ENCODE measurements at places on chromosomes 2 and 18.

GRCh38 chr2:226580403-226580802 lies 219.2 kb downstream of the IRS1 start:
- no peak for DNase-seq

- peak; percentile 50 for DNase-seq
These were observed 151.0 kb downstream of the TPO start for GRCh38 chr2:1563943-1564891.

- DNase-seq = peak; percentile 76
These were observed 10.1 kb downstream of the CYP26B1 start for GRCh38 chr2:72137498-72138010.

GRCh38 chr2:35114765-35115164 lies 1240.8 kb upstream of the CRIM1 start:
- no peak for DNase-seq

DNA sequence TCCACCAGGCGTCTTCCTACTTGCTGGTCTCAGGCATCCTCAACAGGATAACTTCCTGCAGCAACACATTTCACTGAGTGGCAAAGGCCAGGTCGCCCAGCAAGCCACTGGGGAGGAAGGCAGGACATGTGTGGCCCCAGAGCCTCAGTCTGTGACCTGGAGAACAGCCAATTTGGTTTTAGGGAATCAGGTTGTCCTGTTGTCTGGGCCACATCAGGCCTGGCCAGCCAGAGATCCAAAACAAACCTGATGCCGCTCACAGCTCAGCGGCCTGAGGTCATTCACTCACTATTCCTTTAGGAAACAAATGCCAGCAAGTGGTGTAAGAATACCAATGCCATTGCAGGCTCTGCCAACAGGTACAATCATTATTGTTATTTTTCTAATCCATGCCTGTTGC lies 210.7 kb downstream of the VAPA start:
- no peak for DNase-seq

- no peak for DNase-seq
These were observed 137.3 kb downstream of the DTNA start for GRCh38 chr18:34847408-34847807.

- no peak for DNase-seq
These were observed 2.5 kb downstream of the ASXL3 start for GRCh38 chr18:33580546-33580945.

GRCh38 chr18:12283666-12284065 lies 24.4 kb upstream of the TUBB6 start:
- no peak for DNase-seq

DNA sequence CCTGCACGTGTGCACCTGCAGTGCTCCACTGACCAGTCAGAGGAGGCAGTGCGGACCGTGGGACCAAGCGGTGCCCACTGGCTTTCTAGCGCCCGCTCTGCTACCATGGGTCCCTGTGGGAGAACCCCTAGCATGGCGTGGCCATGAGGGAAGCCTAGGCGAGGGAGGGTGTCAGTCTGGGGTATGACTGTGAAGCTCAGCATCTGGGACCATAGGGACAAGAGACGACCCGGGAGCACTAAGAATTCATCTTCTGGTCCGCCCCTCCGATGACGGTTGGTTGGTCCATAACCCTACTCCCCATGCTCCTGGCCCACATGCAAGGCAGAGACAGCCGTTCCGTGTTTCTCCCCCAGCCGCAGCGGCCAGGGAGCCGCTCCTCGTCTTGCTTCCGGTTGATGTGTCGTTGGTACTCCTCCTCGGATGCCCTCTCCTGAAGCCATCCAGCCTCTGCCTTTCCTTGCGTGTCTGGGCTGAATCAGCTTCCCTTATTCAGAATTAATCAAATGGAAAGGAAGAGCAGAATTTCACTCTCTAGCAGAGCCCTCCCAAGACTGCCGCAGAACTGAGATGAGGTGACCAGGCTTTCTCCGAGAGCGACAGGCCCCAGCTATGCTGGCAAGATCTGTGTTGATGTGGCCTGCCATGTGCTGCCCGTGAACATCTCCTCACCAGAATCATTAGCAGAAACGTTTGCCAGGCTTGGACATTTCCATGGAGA lies 23.0 kb downstream of the COX7A2L start:
- DNase-seq = no peak

GRCh38 chr2:130371723-130372054 lies 15.8 kb downstream of the PTPN18 start:
- no peak for DNase-seq

DNA sequence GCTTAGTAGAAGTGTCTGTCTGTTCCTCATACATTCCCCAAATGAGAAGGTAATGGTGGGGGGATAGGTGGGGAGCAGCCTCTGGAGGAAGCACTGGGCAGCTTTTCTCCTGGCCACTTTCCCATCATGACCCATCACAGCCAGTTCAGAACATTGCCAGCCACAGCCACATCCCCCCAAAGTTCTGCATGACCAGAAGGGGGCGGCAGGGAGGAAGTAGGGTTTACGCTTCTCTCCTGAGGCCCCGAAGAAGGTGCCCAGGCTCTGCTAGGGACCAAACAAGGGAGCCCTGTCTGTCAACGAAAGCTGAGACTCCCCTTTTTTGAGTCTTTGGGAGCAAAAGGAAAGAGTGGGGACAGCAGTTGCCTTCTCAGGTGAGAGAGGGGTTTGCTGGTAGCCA lies 7.7 kb downstream of the IGFBP5 start:
- no peak for DNase-seq

DNA sequence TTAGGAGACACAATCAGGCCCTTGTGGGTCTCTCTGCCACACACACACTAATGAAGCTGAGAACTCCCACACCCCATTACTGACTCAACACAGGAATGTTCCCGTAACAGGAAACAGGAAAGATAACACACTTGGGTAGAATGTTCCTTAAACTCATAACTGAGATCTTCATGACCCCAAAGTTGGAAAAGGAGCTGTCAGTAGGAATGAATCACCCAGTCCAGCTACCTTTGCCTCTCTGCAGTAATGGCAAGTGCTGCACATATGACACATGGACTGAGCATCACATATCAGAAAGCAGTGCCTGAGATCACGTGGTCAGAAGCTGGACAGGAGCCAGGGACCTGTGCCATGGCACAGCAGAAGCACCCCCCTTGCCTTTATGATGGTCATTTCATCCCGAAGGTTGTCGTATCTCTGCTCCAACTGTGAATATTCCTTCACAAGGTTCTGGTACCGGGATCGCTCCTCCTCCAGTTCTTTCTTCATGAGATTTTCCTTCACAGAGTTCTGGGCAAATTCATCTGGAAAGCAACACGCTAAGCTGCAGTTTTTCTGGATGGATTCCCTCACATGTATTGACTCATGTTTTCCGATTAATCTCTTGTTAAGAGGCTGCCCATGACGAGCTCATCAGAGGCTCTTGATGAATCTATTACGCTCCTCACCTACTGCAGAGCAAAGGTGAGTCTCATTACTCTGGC lies 65.4 kb upstream of the ACAA2 start:
- DNase-seq = no peak

DNA sequence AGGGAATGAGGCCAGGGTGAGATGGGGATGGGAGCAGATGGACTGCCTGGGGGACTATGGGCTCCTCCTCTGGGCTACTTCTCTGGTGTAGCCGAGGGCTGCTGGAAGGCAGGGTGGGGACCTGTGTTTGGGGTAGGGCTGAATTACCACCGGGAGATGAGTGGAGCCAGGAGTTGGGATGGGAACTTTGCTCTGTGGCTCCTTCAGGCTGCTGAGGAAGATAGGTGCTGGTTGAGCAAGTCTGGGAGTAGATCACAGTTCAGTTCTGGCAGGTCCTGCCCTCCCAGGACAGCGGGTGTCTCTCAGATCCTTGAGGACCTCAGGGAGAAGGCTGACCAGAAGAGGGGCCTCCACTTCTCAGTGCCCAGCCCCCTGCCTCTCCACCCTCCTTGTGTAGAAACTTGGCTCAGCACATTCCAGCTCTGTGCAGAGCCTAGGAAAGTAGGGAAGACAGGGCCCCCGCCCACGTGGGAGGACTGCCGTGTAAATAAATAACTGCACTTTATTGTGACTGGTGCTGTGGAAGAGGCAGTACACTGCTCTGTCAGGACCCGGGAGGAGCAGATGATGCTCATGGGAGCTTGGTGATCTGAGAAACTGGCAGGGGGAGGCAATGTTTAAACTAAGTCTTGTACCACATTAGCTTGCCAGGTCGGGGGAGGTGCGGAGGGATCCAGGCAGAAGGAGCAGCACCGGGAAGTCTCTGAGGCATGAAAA lies 15.3 kb downstream of the TET3 start:
- no peak for DNase-seq

DNA sequence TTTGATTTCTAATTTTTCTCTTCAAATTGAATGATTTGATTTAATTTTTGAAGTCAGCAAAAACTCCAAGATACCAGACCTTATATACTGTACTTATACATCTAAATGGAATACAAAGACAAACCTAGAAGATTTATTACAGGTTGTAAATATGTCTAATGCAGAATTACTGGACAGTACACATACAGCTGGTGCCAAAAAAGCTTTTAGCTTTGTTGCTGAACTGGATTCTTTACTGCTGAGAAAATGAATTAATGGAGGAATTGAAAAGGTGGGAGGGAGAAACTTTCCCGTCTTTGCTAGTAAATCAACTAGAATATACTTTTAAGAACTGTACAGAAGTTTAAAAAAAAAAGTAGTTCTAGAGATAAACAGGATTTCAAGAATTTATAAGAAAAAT lies 17.5 kb downstream of the C1D start:
- no peak for DNase-seq

GRCh38 chr2:72892506-72893173 lies 5.4 kb downstream of the SPR start:
- DNase-seq = peak; percentile 73

GRCh38 chr2:95388856-95389244 lies 13.7 kb upstream of the FAHD2A start:
- no peak for DNase-seq

DNA sequence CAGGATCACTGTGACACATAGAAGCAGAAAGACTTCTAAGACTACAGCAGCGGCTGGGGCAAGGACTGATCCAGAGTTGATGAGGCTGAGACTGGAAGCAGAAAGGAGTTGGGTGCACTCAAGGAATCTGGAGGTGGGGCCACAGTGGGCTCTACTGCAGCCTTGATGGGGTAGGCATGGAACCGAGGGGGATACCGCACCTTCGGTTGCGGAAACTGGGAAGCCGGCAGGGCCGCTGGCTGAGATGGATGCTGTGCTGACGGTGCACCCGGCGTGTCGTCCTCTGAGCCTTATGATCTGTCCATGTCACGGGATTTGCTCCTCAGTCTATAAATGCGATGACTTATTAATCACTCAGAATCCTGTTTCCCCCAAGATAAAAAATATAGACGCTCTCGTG lies 473.5 kb upstream of the MYT1L start:
- no peak for DNase-seq

- DNase-seq = no peak
These were observed 472.6 kb upstream of the NETO1 start for GRCh38 chr18:73340135-73340977.

- peak; percentile 61 for DNase-seq
These were observed 1.1 kb upstream of the GBX2 start for GRCh38 chr2:236169151-236169721.

DNA sequence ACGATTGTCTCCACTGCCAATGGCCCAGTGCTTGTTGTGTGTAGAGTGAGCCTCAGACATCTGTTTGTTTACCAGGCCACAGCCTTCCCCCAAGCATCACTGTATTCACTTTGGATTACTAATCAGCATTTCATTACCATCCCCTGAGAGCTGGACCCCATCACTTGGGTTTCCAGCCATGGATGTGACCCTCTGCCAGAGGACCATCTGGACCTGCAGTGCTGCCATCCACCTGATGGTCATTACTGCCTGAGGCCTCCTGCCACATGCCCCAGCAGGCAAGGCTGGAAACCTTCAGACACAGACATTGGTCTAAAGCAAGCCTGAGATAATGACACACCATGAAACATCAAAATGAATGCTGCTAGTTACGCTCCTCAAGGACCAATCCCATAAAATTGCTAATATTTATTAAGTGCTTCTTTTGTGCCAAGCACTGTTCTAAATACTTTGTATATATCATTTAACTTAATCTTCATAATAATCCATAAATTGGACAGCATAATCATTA lies 2096.3 kb upstream of the CELF4 start:
- no peak for DNase-seq

DNA sequence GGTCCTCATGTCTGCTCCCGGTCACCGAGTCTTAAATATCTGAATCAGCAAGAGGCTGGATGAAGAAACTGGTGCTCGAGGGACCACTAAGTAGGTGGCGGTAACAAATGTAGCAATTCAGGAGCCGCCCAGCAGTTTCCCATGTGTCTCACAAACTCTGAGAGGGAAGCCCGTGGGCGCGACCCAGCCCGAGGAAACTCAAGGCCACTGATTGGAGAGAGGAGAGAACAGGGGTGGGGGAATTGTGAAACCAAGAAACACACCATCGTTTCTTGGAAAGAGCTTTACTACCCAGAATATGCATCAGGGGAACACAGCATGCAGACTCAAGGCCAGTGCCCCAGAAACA lies 10.8 kb downstream of the MLPH start:
- DNase-seq = no peak

- DNase-seq = no peak
These were observed 68.7 kb downstream of the ASB1 start for GRCh38 chr2:238495422-238495821.

- DNase-seq = no peak
These were observed 106.3 kb downstream of the MSH2 start for GRCh38 chr2:47509250-47509649.

GRCh38 chr2:84832772-84833461 lies 48.0 kb downstream of the TRABD2A start:
- no peak for DNase-seq

DNA sequence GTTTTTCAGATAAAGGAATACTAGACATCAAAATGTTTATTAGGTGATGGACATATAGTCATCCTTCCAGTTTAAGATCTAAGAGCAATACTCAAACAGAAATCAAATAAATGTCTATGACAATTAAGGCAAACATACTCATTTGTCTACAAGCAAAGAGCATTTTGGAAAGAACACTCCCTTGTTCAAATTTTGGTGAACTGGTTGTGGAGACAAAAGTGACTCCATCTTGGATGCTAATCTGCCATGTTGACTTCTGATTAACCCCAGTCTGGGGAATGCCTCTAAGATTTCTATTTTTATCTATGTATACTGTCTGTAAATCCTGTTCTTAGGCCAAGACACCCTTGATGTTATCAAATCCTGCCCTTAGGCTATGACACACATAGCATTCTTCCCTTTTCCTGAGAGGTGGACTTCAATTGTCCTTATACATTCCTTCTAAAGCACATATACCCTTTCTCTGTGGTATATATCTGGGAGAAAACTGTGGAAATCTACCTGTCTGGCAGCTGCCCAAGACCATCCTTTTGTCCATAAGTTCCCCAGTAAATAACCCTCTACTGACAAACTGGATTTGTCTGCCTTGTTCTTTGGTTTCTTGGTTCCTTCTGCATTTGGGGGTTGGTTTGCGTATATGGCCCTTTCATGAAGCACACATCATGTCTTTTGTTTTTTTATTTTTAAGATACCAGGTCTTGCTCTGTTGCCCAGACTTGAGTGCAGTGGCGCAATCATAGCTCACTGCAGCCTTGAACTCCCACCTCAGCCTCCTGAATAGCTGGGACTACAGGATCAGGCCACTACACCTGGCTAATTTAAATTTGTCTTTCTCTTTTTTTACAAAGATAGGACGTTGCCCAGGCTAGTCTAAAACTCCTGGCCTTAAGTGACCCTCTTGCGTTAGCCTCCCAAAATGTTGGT lies 12.5 kb upstream of the PLEKHM3 start:
- DNase-seq = no peak

- no peak for DNase-seq
These were observed 102.1 kb downstream of the FAM117B start for GRCh38 chr2:202736826-202737225.
